Activated naive CD4-positive, alpha-beta T cell treated with anti-CD3 and anti-CD28 coated beads for 36 hours (primary cell): ENCODE measurements at places on chromosomes 7 and 10. TPM values are rescaled to one million over a fixed set of nuclear protein-coding genes. Genes with fewer than 3 reads are reported as not detected.

GRCh38 chr10:9052767-9053166 lies 998.3 kb downstream of the GATA3 start:
- peaks cover 14% of the 10 kb centered on the region for H3K4me1 ChIP-seq
- no peaks in the 10 kb centered on the region for H3K27me3 ChIP-seq
- no peak overlapping the region for H3K27ac ChIP-seq
- no peak for DNase-seq
- H3K36me3 ChIP-seq, result no peaks in the 10 kb centered on the region

DNA sequence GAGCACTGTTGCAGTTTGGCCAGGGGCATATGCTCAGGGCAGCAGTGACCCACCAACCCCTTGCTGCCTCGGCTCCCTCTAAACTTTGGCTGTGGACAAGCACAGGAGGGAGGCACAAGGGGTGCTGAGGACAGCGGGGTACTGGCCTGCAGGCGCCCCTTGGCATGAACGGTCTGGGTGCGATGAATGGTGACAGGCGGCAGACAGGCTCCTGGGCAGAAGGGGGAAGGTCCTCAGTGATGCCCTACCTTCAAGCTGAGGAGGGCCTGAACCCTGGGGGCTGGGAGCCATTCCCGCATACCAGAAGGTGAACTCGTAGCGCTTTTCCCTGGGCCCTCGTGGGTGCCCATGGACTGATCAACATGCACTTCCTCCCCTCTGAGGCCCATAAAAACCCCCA lies 567.1 kb downstream of the GRM8 start:
- no peak overlapping the region for H3K4me3 ChIP-seq
- no peak for DNase-seq
- H3K27ac ChIP-seq, result no peak overlapping the region
- no peaks in the 10 kb centered on the region for H3K36me3 ChIP-seq

DNA sequence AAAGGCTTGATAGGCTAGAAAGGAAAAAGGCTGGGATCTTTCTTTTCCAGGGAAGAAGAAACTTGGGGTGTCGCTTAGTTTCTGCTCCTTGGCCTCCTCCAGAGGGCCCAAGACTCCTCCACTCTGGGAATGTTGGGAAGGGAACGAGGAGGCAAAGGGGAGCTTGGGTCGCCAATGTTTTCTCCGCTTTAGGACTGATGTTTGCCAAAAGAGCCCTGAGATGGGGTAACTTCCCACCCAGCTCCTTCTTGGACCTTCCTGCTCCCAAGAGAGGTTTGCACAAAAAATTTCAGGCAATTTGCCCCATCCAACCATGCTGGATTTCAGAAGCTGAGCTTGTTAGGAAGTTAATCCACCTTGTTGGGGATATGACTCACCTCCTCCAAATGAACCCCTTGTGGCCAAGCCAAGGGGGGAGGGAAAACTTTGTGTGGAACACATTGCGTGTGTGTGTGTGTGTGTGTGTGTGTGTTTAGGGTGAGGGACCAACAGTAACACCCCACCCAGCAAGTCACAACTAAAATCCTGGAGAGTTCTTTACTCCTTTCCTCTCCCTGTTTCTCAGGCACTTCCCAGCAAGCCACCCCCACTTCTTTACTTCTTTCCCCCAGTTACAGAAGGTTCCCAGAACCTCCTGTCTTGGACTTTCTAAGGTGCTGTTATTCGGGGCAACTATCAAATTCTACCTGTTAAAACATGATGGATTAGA lies 8.7 kb upstream of the HOXA2 start:
- peaks cover 5% of the 10 kb centered on the region for H3K27me3 ChIP-seq
- H3K27ac ChIP-seq, result no peak overlapping the region
- no peaks in the 10 kb centered on the region for H3K4me1 ChIP-seq
- peaks cover 1% of the 10 kb centered on the region for H3K36me3 ChIP-seq
- no peak overlapping the region for H3K4me3 ChIP-seq

- no peaks in the 10 kb centered on the region for H3K27me3 ChIP-seq
- DNase-seq, result peak; percentile 33
- H3K36me3 ChIP-seq, result peaks cover 4% of the 10 kb centered on the region
- peak overlapping the region; percentile 94 for H3K27ac ChIP-seq
These were observed 2.9 kb downstream of the TECPR1 start for GRCh38 chr7:98249106-98249505.

- no peaks in the 10 kb centered on the region for H3K27me3 ChIP-seq
- H3K27ac ChIP-seq, result peak overlapping the region; percentile 50
- DNase-seq, result peak; percentile 17
- no peak overlapping the region for H3K4me3 ChIP-seq
- no peaks in the 10 kb centered on the region for H3K36me3 ChIP-seq
These were observed 11.5 kb upstream of the MALSU1 start for GRCh38 chr7:23287612-23288011.

The CRHR2 gene
- total RNA-seq, result not detected
